ENCODE measurements at places on chromosomes 13 and 19.

DNA sequence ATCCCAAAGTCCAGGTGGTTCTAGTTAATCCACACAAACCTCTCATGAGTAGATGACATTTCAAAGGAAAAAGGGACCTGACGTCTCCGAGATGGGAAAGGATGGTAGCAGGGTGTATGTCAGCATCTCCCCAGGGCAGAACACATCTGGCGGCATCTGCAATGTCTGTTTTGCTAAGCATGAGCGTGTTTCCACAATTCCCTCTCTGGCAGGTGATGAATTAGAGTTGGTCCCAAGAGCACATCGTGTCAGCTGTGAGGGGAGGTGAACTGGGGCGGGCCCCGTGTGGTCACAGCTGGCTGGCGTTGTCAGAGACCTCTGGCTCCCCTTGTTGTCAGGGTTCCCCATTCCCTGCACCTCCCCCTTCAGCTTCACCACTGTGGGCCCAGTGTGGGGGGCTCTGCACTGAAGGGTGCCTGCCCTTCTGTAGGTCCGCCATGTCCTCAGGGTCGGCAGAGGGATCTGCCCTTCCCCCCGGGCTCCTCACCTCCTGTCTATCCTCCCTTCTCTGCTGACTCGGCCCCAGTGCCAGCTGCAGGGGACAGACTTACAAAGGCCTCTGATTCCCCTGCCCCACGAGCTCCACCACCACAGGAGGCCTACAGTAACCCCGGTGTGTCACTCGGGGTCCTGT lies 58.2 kb downstream of the CDADC1 start:
- no peak for DNase-seq

- no peak for DNase-seq
These were observed 39.9 kb downstream of the DOCK9 start for GRCh38 chr13:98937911-98938381.

DNA sequence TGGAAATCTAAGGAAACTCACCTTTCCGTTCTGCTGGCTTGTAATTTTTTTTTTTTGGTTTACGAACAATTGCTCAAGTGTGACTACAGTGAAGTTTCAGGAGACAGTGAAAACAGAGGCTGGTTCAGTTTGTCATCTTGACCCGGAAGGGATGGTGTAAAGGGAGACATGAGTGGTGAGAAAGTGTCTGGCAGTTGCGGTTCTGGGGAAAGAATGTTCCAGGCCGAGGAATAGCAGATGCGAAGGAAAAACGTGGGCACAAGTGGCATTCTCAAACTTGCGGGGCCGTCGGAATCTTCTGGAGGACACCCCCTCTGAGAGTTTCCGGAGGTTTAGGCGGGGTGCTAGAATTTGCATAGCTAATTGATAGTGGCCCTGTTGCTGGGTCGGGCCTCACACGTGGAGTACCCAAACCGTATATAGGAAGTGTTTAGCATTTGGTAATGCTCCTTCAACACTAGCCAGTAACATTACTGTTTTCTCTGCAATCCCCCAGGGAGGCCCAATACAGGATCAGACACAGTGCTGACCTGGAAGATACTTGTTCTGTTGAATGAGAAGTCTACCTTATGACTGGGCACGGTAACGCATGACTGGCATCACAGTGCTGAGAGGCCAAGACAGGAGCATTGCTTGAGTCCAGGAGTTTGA lies 2.8 kb upstream of the TNFSF9 start:
- DNase-seq: no peak

DNA sequence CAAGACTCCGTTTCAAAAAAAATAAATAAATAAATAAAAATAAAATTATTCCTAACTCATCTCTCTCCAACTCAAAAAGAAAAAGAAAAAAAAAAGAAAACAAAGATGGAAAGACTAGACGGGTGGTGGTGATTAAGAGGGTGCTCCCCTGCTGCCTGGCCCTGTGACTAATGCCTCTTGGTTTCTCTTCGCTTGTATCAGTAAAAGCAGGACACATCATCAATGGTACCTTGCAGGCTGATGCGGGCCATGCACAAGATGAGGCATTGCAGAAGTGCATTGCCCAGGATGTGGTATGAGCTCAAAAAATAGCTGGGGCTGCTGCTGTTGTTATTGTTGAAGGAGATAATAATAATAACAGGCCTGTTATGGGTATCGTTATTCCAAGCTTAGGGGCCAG lies 14.6 kb downstream of the ACER1 start:
- no peak for DNase-seq

DNA sequence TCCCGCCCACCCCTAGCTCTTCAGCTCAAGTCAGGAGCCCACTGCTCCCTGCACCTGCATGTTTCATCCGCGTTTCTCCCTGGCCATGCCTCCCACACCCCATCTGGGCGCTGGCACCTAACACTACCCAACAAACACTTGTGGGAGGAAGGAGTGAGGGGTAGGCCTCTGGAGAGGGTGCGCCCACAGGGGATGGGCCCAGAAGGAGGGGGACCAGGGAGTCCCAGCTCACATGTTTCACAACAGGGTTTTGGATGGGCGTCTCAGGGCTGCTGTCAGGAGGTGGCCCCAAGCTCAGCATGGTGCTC lies 12.1 kb upstream of the TMEM86B start:
- DNase-seq: no peak

GRCh38 chr13:25847635-25848626 lies 203.9 kb downstream of the SHISA2 start:
- no peak for DNase-seq

GRCh38 chr13:67520886-67521285 lies 290.8 kb upstream of the PCDH9 start:
- DNase-seq: no peak

GRCh38 chr13:60080850-60081249 lies 82.9 kb downstream of the DIAPH3 start:
- DNase-seq: no peak

DNA sequence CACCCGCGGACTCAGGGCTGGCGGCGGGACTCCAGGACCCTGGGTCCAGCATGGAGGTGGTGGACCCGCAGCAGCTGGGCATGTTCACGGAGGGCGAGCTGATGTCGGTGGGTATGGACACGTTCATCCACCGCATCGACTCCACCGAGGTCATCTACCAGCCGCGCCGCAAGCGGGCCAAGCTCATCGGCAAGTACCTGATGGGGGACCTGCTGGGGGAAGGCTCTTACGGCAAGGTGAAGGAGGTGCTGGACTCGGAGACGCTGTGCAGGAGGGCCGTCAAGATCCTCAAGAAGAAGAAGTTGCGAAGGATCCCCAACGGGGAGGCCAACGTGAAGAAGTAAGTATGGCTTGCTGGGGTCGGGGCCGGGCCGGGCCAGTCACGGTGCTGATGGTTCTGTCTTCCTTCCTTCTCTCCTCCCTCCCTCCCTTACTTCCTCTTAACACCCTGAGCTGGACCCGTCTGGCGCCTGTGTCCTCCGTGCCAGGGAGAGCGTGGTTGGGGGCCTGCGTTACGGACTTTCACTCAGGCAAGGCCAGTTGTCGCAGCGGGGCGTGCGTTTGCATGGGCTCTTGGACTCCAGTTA lies 1.4 kb downstream of the STK11 start:
- no peak for DNase-seq

GRCh38 chr19:41218615-41219507 lies at the start of gene AXL:
Gene AXL, plus strand, starts transcription at chr19:41219223. Its CDS starts 170 bp downstream, at chr19:41219393.
- no peak for DNase-seq

- DNase-seq: no peak
These were observed 48.9 kb downstream of the TPP2 start for GRCh38 chr13:102645701-102646100.

DNA sequence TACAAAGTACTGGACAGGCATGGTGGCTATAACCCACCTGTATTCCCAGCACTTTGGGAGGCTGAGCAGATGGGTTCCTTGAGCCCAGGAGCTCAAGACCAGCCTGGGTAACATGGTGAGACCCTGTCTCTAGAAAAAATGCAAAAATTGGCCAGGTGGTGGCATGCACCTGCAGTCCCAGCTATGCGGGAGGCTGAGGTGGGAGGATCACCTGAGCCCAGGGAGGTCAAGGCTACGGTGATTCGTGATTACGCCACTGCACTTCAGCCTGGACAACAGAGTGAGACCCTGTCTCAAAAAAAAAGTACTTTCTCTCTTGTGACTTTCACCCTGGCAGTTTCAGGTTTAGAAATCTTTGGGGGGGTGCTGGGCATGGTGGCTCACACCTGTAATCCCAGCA lies 11.2 kb upstream of the RAB8A start:
- no peak for DNase-seq

- no peak for DNase-seq
These were observed 8.8 kb upstream of the GARIN5A start for GRCh38 chr19:50485284-50485955.

- DNase-seq: no peak
These were observed 2.8 kb downstream of the SEMA6B start for GRCh38 chr19:4556597-4557127.

DNA sequence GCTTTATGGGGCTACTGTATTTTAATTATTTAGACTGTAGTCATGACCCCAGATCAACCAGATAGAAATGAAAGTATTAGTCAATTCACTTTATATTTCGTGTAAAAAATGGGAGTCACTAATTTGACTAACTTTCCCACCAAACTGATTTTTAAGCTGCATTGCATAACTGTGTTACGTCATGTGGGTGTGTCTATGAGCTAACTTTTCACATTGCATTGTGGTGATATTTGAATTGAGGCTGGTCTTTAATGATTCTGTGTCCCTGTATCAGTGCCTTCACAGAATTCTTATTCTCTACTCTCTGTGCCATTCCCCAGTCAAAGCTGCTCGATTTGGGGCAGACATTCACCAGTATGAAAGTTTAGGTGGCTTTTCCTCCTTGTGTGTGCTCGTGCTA lies 172.7 kb upstream of the MAB21L1 start:
- no peak for DNase-seq

DNA sequence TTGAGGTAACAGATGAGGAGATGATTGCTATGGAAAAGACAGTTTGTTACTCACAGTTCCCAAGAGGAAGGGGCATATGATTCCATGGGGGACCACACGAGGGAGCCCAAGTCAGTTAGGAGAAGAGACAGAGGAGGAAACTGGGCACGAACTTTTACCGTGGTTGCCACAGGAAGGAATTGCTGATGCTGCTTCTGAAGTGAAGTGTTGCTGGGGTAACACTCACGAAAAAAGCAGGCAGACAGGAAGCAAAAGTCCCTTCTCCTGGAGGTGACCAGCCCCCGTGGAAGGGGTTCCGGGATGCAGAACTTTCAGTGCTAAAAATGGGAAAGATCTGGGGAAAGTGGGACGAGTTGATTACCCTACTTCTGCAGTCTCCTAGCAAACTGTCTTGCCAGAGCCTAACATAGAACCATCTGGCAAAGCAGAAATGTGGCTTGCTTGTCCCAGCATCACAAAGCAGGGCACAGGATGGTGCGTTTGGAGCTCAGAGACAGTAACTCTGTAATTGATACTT lies 35.4 kb upstream of the MAP3K10 start:
- DNase-seq: no peak

GRCh38 chr13:79340490-79340889 lies 65.6 kb downstream of the RBM26 start:
- DNase-seq: no peak

DNA sequence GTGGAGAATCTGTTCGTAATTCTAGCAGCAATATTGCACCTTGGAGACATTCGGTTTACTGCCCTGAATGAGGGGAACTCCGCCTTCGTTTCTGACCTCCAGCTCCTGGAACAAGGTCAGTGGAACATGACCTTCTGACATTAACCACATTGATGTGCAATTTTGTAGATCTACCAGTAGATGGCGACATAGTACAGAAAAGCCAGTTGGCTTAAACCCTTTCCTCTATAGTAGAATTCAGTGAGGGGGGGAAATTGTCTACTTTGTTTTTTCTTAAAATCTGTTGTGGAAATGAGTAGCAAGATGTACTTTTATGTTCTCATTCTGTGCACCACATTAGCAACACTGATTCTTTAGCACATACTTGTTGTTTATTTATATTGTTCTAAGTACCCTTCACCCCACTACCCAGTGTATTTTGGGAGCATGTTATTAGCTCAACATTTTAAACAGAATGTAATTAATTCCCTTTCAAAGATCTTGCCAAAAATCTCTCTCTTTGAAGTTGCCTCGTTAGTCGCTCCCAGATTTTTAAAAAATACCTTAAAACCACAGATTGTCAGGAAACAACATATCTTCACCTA lies 332.2 kb downstream of the MYO16 start:
- no peak for DNase-seq

DNA sequence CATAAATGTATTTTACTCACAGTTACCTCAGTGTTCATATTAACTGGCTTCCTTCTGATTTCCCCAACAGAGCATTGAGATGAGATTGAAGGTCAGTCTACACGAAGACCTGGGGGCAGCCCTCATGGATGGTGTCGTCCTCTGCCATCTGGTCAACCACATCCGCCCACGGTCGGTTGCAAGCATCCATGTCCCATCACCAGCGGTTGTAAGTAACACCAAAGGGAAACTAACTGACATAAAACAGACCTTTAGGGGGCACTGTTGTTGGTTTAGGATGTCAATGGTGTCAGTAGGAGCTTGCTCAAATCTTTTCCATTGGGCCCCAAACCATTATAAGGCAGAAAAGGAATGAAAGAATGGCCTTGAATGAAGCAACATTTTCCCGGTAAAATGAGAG lies 68.2 kb downstream of the ESD start:
- DNase-seq: no peak

DNA sequence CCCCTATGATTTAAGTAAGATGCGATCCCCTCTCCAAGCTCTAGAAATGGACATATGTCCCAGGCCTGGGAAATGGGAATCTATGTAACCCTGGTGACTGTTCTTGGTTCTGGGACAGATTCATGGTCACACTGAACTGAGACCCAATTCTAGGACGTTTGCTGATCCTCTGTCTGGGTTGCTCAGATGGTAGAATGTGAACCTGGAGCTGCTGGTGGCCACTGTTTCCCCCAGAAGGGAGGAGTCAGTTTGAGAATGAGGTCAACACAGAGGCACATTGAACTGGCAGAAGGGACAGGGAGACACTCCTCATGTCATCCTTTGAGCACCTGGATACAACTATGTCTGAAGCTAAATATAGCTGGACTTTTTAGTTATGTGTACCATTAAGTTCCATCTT lies 29.1 kb downstream of the FAM187B start:
- no peak for DNase-seq

GRCh38 chr19:15280915-15281683 lies 48.9 kb upstream of the EPHX3 start:
- no peak for DNase-seq

- DNase-seq: no peak
These were observed 4.1 kb upstream of the MATK start for GRCh38 chr19:3790209-3790734.

DNA sequence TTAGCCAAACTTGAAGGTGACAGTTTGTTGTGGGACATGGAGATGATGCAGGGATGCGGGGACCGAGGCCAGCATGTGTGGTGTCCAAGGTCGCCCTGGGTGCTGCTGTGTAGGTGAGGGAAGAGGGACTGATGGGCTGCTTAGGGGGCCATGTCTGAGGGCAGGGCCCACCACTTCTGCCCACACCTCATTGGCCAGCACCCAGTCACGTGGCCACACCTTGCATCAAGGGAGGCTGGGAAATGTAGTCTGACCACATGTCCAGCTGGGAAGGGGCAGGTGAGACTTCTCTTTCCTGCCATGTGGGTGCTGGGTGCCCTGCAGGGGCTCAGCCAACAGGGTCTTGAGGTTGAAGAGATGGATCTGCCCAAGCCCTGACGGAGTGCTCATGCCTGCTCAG lies 88.9 kb downstream of the KDM4B start:
- DNase-seq: no peak

All from cortex of kidney (tissue), 1 donor.